Bronchial smooth muscle cell (primary cell): ENCODE measurements at places on chromosomes 13 and 19. TPM values are rescaled to one million over a fixed set of nuclear protein-coding genes. Genes with fewer than 3 reads are reported as not detected.

HRC gene
- total RNA-seq: 0.09 TPM in 1 of 2 replicates, not detected in the other

UGGT2 gene
- 27.0 and 41.5 TPM in 2 replicates for total RNA-seq

CGB8 gene
- total RNA-seq: not detected in 2 replicates

LCP1 gene
- total RNA-seq: 0.17 TPM in 1 of 2 replicates, not detected in the other

TEX29 gene
- total RNA-seq: 0.17 and 0.32 TPM in 2 replicates

SMIM44 gene
- not detected in 2 replicates for total RNA-seq

CD70 gene
- 0.09 and 0.32 TPM in 2 replicates for total RNA-seq

OLFM2 gene
- 2.8 and 3.2 TPM in 2 replicates for total RNA-seq
